ENCODE measurements at places on chromosomes 7 and 10.

GRCh38 chr7:138662991-138663320 lies 38.2 kb downstream of the SVOPL start:
- DNase-seq, result no peak

- DNase-seq, result no peak
Measured at GRCh38 chr7:156515911-156516790, 124.4 kb upstream of the RNF32 start.

DNA sequence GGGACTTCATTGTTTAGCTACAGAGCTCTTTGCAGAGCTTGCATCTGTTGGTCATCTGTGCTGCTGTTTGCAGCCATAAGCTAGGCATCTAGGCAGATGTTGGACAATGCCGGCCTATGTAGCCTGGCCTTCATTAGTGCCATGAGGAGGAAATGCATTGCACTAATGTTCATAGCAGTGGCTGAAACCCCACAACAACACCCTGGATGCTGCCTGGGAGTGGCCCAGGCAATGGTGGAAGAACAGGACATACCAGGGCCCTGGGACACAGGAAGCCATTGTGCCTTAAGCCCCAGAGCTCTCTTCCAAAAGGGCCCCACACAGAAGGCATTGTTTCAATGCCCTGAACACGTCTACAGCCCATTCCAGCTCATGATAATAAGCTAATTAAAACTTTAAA lies 131.5 kb upstream of the LYZL1 start:
- no peak for DNase-seq

GRCh38 chr10:44952779-44953231 lies 6.8 kb upstream of the RASSF4 start:
- DNase-seq, result no peak

GRCh38 chr7:150722431-150722931 lies 6.1 kb downstream of the GIMAP1 start:
- no peak for DNase-seq

DNA sequence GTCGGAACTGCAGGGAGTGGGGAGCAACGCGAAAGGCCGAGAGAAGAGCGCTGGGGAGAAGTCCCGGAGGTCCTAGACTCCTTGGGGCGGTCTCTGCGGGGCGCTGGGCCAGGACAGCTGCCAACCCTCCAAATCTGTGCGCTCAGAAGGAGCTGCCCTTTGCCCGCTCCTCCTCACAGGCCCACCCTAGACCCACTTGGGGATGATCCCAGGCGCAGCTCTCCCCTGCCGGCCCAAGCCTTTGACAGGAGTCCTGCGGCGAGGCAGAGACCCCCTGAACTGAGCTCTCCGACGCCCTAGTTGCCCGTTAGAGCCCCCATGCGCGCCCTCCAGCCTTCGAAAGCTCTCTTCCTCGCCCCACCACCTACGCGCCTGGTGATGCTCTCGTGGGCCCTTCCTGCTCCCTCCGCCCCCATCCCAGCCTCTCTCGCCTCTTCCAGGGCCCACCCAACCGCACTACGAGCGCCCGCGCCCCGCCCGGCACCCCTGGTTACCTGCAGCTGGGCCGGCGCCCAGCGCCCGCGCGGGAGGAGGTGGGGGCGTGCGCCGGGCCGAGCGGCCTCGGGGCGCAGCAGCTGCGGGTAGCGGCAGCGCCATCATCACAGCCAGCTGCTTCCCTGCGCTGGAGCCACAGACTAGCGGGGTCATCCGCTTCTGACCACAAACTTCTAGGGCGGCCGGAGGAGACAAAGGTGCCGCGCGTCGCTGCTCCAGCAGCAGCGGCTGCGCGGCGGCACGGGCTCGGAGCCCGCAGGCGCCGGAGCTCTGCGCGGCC lies 353.4 kb downstream of the DNAJB6 start:
- no peak for DNase-seq

DNA sequence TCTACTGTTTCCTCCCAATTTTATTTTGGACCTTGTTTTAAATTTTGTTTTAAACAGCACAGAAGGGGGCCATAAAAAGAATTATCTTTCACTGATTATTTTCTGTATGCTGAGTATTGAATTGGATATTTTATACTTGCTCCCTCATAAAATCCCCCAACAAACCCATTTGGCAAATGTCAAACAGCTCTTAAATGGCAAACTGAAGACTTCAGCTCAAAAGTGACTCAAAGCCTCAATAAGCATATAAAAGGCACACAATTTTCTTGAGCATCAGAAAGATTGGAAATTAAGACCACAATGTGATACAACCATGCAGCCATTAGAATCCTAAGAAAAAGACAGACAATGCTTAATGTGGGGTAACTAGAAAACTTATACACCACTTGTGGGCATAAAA lies 199.2 kb downstream of the SEMA3E start:
- no peak for DNase-seq

GRCh38 chr10:65166272-65166671 lies 1645.1 kb downstream of the REEP3 start:
- DNase-seq, result no peak

- no peak for DNase-seq
Measured at GRCh38 chr10:35784751-35785150, 142.7 kb upstream of the FZD8 start.

- DNase-seq, result no peak
Measured at GRCh38 chr10:86965986-86966654, 2.2 kb upstream of the ADIRF start.

DNA sequence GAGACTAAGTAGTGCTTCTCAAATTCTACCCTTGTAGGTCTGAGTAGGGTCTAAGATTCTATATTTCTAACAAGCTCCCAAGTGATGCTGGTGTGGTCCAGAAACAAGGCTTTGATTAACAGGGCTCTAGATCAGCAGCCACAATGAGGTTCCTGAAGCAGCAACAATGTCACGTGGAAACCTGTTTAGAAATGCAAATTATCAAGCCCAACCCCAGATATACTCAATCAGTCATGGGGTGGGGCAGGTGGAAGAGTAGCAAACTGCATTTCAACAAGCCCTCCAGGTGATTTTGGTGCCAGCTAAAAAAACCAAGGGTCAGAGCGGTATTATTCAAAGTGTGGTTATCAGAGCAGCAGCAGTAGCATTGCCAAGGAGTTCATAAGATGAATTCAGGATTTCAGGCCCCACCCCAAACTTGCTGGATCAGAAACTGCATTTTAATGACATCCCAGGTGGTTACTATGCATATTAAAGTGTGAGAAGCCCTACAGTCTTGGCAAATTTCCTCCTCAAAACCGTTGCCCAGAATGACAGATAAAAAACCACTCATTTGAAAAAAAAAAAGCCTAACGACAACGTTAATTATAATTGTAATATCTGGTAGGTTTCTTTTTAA lies 199.2 kb downstream of the AHR start:
- no peak for DNase-seq

- DNase-seq, result no peak
Measured at GRCh38 chr7:98643236-98643985, 26.3 kb downstream of the NPTX2 start.

- no peak for DNase-seq
Measured at GRCh38 chr10:86182150-86182549, 184.4 kb downstream of the GRID1 start.

GRCh38 chr7:272631-273030 lies 17.3 kb upstream of the FOXL3 start:
- no peak for DNase-seq

DNA sequence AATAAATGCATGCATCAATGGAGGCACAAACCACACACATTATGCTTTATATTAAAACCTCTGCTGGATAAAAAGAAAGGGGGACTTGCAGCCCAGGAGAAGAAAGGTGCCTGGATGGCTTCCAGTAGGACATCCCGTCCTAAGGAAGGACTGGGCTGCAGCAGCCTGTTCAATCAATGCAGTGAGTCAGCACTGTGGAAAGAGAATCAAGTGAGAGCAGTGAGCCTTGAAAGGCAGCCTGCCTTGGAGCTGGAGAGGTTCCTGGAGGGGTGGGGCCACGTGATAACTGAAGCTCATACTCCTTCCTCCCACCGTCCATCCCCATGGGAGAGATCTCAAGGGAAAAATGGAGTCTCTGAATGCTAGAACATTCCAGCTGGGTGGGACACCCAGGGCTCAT lies 501.2 kb downstream of the ADRA2A start:
- DNase-seq, result no peak

DNA sequence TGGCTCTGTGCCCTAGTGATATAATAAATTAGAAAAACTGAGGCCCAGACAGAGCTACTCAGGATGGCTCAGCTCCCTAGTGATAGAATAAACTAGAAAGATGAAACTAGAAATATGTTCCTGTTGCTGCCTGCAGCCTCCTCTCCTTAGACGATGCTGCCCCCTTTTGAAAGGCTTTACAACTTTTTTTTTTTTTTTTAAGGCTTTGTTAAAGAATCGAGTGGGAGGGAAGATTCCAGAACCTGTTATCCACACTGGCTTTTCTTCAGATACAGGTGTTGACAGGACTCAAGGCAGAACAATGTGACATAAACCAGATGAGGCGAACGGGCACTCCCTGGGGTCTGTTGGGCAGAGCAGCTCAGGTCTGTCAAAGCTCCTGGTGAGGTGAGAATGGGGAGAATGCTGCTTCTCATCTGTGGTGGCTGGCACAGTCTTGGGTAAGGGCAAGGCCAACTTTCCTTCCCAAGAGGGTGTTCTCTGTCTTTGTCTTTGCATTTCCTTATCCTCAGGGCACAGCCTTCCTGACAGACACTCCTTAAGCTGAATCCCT lies 175.1 kb downstream of the COBL start:
- no peak for DNase-seq

DNA sequence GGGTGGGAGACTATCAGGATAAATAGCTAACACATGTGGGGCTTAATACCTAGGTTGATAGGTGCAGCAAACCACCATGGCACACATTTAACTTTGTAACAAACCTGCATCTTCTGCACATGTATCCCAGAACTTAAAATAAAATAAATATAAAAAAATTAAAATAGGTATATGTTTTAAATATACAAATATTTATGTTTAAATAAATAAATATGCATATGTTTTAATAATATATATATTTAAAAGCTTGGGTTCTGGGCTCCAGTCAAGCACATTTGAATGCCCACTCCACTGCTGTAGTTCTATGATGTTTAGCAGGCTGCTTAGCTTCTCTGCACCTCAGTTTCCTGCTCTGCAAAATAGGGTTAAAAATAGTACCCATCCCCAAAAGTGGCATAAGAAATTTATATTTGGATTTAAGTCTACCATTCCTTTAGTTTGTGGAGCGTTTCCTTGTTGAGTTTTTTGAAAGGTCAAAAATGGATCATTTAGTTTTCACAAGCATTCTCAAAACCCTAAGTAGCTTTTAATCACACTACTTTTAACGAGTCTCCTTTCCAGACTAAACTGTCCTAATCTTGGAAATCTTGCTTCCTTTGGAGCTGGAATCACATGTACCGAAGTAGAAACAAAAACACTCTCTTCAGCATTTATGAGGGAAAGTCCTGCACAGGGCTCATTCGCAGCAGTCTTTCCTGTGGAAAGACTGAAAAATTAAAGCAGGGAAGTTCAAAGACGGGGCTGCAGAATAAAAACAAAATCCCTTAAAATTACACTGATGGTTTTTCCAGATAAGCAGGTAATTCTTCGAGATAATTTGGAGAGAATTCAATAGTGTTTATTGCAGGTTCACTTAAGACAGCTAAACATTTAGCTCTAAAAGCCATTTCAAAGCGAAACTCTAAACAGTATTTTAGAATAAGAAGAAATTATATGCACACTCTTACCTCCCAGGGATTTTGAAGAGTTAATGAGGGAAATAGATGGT lies 111.7 kb upstream of the LYZL1 start:
- no peak for DNase-seq

- no peak for DNase-seq
Measured at GRCh38 chr7:45000093-45001032, at the start of gene CCM2. CCM2 (plus strand) TSS chr7:45000201; CDS start chr7:45000334, 133 bp downstream.

GRCh38 chr10:114957673-114958072 lies 19.7 kb downstream of the TRUB1 start:
- no peak for DNase-seq

DNA sequence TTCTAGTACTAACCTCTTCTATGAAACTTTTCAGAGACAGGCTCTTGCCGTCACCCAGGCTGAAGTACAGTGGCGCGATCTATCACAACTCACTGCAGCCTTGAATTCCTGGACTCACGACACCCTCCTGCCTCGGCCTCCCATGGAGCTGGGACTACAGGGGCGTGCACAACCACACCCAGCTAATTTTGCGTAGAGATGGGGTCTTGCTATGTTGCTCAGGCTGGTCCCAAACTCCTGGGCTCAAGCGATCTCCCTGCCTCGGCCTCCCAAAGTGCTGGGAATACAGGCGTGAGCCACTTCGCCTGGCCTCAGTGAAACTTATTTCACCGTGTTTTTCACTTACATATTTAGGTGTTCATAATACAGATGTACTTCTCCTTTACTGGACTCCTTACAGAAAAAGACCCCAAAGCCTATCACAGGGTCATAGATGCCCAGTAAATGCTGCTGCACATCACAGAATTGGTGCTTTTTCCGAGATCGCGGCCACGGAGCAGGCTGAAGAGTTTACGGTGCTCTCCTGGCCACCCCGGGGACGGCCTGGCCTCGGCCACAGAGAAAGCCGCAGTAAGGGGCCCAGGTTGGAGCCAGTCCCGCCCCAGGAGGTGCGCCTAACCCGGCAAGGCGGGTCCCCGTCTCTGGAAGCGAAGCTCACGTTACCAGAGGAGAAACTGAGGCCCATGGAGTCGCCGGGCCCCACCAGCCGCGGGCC lies 595 bp downstream of the TBL2 start:
- DNase-seq, result no peak

DNA sequence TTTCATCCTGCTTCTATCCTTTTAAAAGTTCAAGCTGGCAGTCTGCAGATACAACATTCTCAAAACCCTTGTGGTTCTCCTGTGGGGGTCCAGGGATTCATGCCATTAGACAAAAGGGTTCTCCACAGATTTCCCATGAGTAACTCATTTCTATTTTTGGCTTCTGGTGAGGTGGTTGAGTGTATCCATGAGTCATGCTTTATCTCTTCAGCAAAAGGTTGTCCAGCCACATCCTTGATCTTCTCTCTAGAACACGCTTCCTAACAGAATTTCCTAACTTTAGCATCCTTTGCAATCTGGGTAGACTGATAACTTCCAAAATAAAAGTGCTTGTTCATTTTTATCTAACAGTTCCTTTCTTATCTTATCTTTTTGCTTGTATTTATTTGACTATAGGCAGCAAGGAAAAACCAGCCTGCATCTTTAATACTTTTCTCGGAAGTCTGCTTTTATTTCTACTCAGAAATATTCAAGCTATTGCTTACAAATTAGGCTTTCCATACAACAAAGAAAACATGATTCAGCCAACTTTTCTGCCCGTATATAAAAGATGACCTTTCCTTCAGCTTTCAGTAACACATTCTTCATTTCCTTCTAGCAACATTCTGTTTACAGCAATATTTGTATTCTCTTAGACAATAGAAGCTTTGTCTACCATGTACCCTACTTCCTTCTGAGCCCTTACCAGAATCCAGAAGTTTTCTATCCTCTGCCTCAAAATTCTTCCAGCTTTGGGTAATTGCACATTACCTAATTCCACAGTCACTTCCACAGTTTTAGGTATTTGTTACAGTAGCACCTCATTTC lies 79.3 kb upstream of the IL6 start:
- DNase-seq, result no peak

Data from activated CD8-positive, alpha-beta memory T cell treated with anti-CD3 and anti-CD28 coated beads for 1 hour (primary cell).